ENCODE measurements at places on chromosomes 11 and 22.

- DNase-seq, result peak; percentile 32
Measured at GRCh38 chr11:88552379-88553062, 215.0 kb upstream of the CTSC start.

GRCh38 chr11:112786886-112787530, 174.2 kb upstream of the NCAM1 start:
- DNase-seq, result no peak

- no peak for DNase-seq
Measured at GRCh38 chr11:111089759-111090158, 155.8 kb upstream of the POU2AF2 start.

DNA sequence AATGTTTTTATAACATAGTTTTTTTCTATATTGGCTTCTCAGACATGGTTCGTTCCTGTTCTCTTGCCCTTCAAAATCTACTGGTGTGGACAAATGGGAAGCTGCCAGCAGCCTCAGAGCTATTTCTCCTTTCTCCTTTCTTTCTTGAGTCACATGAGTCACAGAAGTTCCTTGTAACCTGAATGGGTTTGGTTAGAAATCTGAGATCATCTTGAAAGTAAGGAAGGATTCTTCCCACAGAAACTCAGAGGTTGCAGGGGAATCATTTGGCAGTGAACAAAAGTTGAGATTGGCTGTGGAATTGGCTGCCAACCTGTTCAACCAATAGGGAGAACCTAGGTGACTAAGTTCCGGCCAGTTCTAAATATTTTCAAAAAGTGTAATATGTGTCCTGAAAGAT, 12.5 kb downstream of the PLET1 start:
- DNase-seq, result no peak

- DNase-seq, result peak; percentile 75
Measured at GRCh38 chr11:120660024-120660565, 148.5 kb downstream of the GRIK4 start.

DNA sequence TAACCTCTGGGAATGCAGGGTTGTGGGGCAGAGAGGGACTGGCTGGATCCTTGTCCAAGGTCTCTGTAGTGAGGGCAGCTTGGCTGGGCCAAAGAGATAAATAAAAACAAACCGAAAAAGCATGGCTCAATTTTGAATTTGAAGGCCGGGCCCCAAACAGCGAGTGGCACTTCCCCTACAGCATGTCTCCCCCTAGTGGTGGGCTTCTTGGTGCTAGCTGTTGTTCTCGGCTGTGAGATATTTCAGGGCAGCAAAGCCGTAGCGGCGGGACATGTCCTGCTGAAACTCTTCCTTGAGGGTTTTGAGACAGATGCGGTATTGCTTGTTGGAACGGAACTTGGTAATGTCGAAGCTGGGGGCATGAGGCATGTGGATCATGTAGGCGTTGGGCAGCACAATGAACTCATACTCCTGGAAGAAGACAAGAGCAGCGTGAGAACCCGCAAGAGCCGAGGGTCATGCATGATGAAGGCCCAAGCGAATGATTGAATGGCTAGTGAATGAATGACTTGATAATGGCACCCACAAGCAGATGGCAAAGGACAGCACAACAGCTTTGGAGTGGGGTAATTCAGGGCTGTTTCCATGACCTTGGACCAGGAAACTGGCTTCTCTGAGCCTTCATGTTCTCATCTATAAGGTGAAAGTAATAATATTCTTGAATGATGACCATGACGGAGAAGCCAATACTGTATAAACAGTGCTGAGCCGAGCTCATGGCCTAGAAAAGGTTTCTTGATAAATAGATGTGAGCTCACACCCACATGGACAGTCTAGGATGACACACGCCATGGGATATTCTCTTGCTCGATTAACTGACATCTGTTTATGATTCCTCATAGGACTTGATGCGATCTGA, 216.3 kb upstream of the SYN3 start:
- peak; percentile 55 for DNase-seq

DNA sequence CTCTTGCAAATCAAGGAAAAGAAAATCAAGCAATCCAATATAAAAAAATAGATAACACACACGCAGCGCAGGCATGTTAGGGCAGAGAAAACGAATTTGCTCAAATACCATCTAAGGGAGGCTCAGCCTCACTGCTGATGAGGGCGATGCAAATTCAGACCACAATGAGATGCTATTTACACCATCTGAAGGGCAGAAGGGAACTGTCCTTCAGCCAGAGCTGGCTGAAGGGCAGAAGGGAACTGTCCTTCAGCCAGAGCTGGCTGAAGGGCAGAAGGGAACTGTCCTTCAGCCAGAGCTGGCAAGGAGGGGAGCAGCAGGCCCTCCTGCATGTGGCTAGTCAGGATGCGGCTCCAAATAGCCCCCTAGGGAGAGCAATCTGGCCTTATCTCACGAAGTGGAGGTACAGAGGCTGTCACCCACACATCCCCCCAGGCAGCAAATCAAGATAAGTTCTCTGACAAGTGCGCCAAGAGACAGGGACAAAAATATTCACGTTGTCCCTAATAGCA, 7.6 kb upstream of the SLC39A13 start:
- no peak for DNase-seq
